ENCODE measurements at places on chromosomes 2 and 18.

- peak; percentile 18 for DNase-seq
Measured at GRCh38 chr2:11681722-11682589, 12.0 kb upstream of the NTSR2 start.

GRCh38 chr2:144325086-144325485, 194.8 kb downstream of the ZEB2 start:
- no peak for DNase-seq

DNA sequence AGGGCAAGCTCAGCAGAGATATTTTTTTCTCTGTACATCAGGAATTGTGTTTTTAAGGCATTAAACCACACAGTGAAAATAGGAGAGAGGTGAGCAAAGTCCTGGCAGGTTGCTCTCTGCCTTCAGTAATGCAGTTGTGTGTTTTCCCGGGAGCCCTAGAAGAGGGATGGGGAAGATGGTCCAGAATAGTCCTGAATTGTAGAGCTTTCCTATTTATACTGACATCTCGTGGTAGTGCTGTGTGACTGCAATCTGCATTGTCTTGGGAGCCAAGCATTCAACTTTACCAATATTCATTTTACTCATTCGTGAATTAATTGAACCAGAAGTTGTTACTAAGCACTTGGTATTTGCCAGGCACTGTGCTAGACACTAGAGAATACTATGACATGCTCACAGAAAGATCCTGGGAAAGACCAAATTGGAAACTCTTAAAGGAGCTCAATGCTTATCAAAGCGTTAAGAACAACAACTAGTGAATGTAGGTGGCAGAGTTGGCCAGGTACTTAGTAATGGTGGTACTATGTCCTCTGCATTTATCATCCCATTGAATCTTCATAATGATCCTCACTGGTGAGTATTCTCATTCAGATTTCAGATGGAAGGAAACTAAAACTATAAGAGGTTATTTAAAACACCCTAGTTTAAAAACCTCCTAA, 214.6 kb downstream of the TRIB2 start:
- peak; percentile 41 for DNase-seq

- DNase-seq, result no peak
Measured at GRCh38 chr2:105766300-105766866, 21.7 kb downstream of the NCK2 start.

GRCh38 chr2:68943581-68944568, 8.8 kb downstream of the GKN2 start:
- DNase-seq, result peak; percentile 65

DNA sequence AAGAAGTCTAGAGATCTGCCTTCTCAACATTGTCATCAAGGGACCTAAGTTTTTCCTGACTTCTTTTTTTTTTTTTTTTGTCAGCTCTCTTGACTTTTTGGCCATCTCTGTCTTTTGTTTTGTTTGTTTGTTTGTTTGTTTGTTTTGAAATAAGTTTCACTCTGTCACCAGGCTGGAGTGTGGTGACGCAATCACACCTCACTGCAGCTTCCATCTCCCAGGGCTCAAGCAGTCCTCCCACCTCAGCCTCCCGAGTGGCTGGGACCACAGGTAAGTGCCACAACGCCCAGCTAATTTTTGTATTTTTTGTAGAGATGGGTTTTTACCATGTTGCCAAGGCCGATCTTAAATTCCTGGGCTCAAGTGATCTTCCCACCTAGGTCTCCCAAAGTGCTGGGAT, 5.6 kb upstream of the PUS10 start:
- DNase-seq, result no peak

GRCh38 chr2:198129609-198130008, 325.2 kb downstream of the PLCL1 start:
- no peak for DNase-seq

DNA sequence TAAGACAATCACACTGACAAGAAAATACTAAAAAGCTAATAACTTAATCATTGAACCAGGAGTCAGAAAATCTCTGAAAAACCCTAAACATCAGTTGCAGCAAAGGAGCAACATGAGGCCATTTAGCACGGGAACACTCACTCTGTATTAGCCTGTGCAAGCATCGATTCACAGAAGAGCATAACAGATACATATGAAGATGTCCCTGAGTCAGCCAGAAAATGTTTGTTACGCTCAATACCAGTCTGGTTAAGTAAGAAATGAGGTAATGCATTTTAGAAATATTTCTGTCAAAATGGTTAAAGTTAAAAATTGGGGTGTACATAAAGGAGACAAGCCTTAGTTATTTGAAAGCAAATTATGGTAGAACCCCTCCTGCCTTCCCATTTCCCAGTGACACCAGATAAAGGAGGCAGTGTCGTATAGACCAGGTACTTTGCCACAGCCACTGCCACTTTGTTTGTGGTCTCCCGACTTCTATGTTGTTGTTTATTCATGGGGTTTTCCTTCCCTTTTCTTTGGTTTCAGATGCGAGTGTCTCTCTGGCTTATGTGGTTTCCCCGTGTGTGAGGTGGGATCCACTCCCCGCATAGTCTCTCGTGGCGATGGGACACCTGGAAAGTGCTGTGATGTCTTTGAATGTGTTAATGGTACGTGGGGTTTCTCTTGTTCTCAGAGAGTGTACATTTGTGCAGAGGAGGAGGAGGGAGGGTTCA, 108.6 kb downstream of the CRIM1 start:
- no peak for DNase-seq

DNA sequence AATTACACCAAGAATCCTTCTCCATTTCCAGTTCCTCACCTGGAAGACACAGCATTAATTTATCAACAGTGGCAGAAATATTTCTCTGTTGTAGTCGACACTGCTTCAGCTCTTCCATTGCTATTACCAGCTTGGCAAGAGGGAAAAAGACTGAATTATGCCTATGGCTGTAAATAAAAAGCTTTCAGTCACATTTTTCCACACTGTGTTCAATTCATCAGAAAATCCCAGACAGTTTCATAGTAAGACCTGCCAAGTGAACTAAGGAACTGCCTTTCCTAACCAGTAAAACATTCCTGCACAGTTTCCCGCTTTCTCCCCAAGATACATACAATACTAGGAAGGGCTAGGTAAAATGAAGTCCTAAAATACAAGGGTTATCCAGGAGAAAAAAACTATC, 94.7 kb downstream of the EXOC6B start:
- no peak for DNase-seq

GRCh38 chr2:109143214-109144187, 14.5 kb downstream of the SH3RF3 start:
- DNase-seq, result no peak

GRCh38 chr2:203814661-203815540, 52.7 kb upstream of the CTLA4 start:
- DNase-seq, result peak; percentile 84

- no peak for DNase-seq
Measured at GRCh38 chr2:215324811-215325210, 13.0 kb downstream of the ATIC start.

DNA sequence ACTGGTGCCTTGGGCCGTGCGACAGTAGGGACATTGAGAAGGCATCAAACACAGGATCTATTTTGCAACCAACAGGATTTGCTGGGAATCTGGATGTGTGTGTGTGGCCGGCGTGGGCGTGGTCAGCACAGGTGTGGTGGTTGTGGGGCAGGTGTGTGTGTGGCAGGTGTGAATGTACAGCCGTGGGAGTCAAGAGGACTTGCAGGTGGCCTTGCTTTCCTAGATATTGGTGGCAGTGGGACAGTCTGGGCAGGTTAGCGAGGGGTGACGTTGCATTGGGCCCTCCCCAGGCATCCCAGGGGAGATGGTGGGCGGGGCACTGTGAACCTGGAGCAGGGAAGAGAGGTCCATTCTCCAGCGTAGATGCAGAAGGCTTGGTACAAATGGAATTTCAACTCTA, 3.2 kb upstream of the LIMS2 start:
- no peak for DNase-seq

- DNase-seq, result no peak
Measured at GRCh38 chr2:174704642-174705041, 59.6 kb downstream of the CHRNA1 start.

GRCh38 chr18:51630706-51631105, 433.2 kb upstream of the MEX3C start:
- no peak for DNase-seq

GRCh38 chr2:127105656-127106456, 1.1 kb downstream of the BIN1 start:
- DNase-seq, result no peak

GRCh38 chr18:56309104-56309503, 329.3 kb downstream of the TXNL1 start:
- no peak for DNase-seq

DNA sequence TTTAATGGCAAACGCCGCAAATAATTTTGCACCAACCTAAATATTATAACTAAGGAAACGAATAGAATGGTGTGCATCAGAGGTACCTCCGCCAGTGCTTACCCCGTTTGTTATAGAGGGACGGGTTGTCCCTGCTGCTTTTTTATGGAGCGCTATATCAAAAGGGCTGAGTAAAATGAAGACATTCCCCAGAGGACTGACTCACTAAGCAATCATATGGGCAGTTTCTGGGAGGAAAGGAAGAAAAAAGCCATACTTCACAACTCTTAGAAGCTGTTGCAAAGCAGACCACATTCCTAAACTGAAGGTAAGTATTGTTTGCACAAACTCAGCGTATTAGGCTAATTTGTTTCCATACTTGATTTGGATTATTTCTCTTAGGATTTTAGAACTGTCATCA, 12.9 kb downstream of the ID2 start:
- DNase-seq, result no peak

- DNase-seq, result peak; percentile 54
Measured at GRCh38 chr18:77207540-77207939, 42.1 kb upstream of the GALR1 start.

GRCh38 chr2:239671916-239672849, 271.4 kb upstream of the HDAC4 start:
- DNase-seq, result no peak

- no peak for DNase-seq
Measured at GRCh38 chr2:214226061-214226460, 184.8 kb upstream of the VWC2L start.

Data from NCI-H1105 treated with DMSO at 0.1 percent for 48 hours (cell line).